SJCRH30 (cell line): ENCODE measurements at places on chromosomes 3 and 15.

DNA sequence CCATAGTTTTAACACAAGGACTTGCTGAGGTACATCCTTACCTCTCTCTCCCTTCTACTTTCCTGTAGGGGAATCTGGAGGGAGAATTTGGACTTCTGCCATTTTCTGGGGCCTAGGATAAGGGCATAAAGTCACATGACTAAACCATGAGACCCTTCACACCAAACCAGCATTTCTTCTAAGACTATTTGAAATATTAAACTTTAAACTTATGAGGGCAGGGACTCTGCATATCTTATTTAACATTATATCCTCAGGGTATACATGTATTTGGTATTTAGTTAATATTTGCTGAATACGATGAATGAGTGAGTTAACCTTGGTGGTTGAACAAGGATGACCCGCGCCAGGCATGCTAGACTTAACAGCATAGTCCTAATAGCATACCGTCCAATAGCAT is 63.4 kb downstream of the USP13 start:
- no peak for DNase-seq

GRCh38 chr3:140731440-140732119 is 53.7 kb downstream of the TRIM42 start:
- no peak for DNase-seq

DNA sequence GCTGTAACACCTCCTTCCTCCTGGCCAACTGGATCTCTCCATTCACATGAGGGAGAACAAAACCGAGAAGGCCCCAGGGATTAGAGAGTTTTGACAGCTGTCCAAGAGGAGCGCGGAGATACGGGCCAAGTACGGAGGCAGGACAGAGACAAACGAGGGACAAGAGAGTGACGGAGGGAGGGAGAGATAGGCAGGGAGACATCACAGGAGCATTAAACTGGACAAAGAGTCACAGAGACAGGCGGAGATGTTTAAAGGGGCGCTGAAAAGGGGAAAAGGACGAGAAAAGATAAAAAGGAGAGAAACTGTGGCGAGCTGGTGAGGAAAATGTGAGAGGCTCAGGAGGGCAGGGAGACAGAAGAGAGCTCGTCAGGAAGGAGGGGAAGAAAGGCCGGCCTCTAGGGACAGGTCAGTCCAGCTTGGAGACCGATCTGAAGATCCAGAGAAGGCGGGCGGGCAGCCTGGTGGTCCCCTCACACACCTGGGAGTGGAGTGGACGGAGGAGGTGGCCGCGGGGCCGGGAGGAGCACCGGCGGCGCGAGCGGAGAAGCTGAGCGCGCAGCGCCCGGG is 40.5 kb upstream of the ROPN1 start:
- peak; percentile 85 for DNase-seq

DNA sequence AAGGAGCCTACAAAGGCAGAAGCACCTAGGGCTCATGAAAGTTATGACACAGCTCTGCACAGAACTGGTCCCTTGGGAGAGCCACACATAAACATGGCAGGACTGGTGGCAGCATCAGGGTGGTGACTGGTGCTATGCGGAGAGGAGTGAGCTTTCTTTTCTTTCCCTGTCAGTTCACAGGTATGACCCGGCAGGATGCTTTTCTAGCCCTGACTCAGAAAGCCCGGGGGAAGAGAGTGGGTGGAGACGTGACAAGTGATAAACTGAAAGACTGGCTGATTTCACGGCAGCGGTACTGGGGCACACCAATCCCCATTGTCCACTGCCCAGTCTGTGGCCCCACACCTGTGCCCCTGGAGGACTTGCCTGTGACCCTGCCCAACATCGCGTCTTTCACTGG is 103.0 kb downstream of the LARS2 start:
- DNase-seq: no peak

- DNase-seq: peak; percentile 7
Observed at GRCh38 chr3:45319996-45320305, 68.4 kb upstream of the LARS2 start.

DNA sequence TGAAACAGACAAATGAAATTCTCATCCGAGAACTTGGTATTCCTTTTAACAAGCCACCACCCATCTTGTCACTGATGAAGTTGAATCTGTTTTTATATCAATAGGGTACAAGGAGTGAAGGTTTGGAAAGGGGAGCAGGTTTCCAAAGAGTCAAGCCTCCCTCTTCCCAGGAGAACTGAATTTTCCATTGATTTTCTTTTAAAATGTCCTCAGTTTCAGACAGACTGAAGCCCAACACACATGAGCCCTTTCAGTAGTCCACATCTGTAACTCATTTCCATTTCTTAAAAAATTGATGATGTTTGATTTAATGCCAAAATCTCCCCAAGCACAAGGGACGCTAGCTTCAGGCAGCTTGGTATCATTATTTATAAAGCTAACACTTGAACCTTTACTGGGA is 187.7 kb downstream of the FOXB1 start:
- DNase-seq: no peak

GRCh38 chr15:37094333-37094914 is 5.9 kb downstream of the MEIS2 start:
- no peak for DNase-seq

GRCh38 chr3:64354221-64354620 is 129.0 kb upstream of the PRICKLE2 start:
- DNase-seq: no peak

GRCh38 chr3:21464746-21465145 is 286.3 kb downstream of the ZNF385D start:
- DNase-seq: no peak

DNA sequence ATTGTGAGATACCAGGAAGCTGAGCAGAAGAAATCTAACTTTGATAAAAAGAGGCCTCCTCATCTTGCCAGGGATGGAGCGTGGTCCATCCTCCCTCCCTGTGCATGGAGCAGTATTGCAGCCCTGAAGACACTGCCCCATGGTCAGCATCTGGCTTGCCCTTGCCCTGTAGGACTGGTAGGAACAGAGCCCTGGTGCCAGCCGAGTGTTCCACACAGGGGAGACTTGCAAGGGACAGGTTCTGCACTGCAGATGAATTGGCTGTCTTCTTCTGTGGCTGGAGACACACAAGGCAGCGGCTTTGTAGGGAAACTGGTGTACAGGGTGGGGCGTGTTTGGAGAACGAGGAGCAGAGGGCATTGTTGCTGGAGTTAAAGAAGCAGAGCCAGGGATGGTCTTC is 110.5 kb downstream of the APBA2 start:
- DNase-seq: no peak

DNA sequence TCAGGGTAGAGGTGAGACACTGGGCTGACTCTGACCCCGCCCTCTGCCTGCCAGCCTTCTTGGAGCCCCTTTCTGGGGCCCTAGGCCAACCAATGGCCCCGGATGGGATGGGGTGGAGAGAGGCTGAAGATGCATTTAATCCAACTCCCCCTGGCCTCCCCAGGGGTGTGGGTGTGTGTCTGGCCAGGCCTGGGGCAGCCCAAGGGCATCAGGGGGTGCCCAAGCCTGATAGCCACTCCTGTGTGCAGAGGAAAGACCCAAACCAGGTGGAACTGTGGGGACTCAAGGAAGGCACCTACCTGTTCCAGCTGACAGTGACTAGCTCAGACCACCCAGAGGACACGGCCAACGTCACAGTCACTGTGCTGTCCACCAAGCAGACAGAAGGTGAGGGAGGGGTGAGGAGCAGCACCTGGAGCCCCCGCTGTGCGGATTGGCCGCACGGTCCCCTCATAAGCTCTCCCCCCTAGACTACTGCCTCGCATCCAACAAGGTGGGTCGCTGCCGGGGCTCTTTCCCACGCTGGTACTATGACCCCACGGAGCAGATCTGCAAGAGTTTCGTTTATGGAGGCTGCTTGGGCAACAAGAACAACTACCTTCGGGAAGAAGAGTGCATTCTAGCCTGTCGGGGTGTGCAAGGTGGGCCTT is 9.5 kb downstream of the SPINT1 start:
- no peak for DNase-seq
